ENCODE measurements at places on chromosomes 3 and 15. TPM values are rescaled to one million over a fixed set of nuclear protein-coding genes. Genes with fewer than 3 reads are reported as not detected.

The LXN gene
- total RNA-seq: 49.4 TPM

The ADCY5 gene
- 17.4 TPM for total RNA-seq

The PYGO1 gene
- total RNA-seq: 2.5 TPM

The FRMD4B gene
- total RNA-seq: 37.4 TPM

The BFSP2 gene
- not detected for total RNA-seq

The CKMT1A gene
- 162 TPM for total RNA-seq

The HYAL2 gene
- total RNA-seq: 27.9 TPM

The MUSTN1 gene
- 2.5 TPM for total RNA-seq

The TPRG1 gene
- total RNA-seq: 1.1 TPM

The CFAP161 gene
- not detected for total RNA-seq

DNA sequence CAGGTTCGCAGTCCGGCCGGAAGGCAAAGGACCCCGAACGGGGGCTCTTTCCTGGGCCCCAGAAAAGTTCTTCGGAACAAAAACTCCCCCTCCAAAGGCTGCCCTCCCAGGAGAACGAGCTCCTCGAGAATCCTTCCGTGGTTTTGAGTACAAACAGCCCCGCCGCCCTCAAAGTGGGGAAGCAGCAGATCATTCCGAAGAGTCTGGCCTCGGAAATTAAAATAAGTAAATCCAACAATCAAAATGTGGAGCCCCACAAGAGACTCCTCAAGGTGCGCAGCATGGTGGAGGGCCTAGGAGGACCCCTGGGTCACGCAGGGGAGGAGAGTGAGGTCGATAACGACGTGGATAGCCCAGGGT, 1.3 kb downstream of the ARHGEF26 start:
- no peak for DNase-seq

GRCh38 chr15:88393719-88394519, 73.3 kb downstream of the MRPL46 start:
- DNase-seq: no peak

DNA sequence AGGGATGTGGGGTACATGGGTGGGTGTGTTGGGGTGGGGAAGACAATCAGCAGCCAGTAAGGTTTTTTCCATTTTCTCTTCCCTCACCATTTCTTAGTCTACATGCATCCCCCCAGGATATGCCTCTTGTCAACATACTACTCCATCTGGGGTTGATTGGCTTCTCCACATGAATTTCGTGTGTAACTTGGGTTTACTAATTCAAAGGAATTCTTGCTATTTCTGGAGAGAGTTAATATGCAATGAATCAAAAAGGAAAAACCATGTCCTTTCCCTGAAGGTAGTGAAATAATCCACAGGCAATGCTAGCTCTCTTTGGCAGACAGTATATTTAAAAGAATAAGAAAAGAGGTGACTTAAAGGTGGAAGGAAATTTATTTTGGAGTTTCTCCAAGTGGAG, 198.4 kb downstream of the EBLN2 start:
- DNase-seq: no peak

DNA sequence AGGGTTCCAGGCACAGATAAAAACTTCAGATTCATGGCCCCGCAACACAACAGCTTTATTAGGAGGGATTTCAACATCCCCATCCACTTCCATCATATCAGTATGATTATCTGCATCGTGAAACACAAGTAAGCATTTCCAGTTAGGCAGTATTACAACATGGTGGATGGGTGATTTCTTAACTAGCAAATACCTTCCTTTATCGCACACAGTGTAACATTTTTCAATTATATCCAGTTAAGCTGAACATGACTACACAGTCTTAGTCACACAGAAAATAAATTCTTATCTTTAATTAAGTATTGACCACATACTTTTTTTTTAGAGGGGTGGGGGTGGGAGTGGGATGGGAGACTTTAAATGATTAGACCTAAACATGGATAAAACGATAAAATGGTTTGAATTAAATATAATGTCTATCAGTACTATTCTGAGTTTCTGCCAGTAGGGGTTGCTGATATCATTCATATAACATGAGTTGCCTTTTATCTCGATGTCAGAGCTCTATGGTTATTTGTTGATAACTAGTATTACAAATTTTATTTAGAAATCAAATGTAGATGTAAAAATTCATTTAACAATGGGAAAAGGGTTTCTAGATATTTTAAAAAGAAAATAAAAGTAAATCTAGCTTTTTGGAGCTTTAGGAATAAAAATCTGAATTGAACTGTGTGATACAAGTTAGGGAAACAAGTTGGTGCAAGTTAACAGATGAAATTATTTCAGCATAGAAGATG, 146.6 kb downstream of the TBL1XR1 start:
- no peak for DNase-seq

GRCh38 chr3:117700573-117701360, 991.2 kb downstream of the TUSC7 start:
- no peak for DNase-seq

DNA sequence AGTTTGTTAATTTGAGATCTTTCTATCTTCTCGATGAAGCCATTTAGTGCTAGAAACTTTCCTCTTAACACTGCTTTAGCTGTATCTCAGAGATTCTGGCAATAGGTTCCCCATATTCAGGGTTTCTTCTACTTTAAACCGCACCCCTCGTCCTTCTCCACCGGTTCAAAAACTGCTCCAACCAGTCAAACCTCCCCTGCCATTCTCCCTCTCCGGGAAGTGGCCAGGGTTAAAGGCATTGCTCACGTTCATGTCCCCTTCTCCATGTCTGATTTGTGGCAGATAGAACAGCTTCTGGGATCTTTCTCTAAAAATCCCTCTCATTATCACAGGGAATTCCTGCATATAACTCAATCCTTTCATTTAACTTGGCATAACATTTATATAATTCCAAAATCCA, 14.4 kb downstream of the ALDH1L1 start:
- DNase-seq: no peak

GRCh38 chr15:57321485-57321884, 54.8 kb upstream of the CGNL1 start:
- no peak for DNase-seq

GRCh38 chr3:58858126-58858525, 191.6 kb upstream of the FAM3D start:
- DNase-seq: no peak

- no peak for DNase-seq
Measured at GRCh38 chr15:99590913-99591646, 25.3 kb downstream of the MEF2A start.

DNA sequence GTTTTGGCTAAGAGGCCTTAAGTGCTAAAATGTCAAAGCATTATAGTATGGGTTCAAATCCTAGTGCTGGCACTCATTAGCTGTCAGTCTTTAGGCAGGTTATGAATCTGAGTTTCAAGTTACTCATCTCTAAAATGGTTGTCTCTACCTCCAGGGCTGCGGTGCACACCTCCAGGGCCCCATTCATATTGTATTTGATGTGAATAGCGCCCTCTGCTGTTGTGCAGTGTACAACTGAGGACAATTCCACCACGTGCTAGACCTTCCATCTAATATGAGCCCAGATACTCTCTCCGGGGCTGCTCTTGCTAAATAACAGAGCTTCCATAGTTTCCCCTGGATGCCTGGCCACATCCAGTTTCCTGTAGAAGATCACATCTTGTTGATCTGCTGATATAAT, 54.3 kb downstream of the OXNAD1 start:
- no peak for DNase-seq

- DNase-seq: no peak
Measured at GRCh38 chr3:185680231-185680630, 94.1 kb downstream of the SENP2 start.

GRCh38 chr15:100111125-100112060, 230.4 kb downstream of the ADAMTS17 start:
- no peak for DNase-seq

DNA sequence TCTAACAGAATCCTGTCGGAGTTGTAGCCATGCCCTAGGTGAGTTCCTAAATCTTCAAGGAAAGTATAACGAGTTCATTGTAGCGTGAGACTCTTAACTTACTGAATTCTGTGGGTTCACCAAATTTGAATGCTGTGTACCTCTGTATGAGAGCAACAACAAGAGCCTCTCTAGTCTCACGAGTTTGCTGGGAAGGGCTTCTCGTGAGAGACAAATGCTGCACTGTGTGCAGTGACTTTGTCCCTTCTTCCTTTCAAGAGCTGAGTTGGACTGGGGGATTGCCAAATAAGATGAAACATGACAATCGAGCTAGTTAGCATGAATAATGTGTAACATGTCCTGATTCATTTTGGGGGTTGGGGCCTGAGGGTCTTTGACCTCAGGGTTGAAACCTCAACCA, 32.2 kb downstream of the KAT2B start:
- DNase-seq: no peak

All from left colon (tissue), 2 donors.